CD4-positive, CD25-positive, alpha-beta regulatory T cell (primary cell): ENCODE measurements at places on chromosomes 1 and 21.

DNA sequence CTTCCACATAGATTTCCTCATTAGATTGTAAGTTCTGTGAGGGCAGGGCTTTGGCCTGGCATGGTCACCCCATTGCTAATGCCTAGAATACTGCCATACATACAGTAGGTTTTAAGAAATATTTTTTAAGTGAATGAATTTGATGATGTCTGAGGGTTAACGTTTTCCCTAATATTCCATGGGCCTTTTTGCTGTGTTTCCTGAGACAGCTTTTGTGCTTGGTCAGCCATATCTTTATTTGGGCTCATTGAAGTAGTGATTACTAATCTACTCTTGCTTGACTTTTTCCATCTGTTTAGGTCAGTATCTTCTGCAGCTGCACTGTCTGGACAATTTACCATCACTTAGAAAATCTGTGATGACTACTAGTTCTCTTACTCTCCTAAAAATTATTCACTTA lies 3.5 kb downstream of the CDC42 start:
- DNase-seq, result no peak

DNA sequence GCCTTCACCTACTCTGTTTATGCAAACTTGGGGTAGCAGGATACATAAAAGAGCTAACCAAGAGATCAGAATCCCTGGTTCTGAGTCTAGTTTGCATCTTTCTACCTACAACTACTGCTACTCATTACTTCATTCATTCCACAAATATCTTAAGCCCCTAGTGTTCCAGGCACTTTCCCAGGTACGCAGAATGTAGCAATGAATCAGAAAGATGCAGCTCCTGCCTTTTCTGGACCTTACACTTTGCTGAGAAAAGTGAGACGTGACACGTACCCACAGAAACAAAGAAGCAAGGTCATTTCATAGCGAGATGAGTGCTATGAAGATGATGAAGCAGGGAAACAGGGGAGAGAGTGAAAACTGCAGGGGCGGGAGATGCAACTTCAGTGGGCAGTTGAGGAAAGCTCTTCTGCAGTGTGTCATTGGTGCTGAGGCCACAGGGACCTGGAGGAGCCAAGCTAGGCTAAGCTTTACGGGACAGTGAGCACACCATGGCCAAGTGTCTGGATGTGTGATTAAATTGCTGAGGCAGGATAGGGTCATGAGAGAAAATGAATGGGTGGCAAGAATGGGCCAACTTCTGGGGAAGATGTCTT lies 167.9 kb downstream of the TNFSF18 start:
- DNase-seq, result no peak

- peak; percentile 7 for DNase-seq
Measured at GRCh38 chr21:35178827-35179226, 129.7 kb upstream of the RUNX1 start.

DNA sequence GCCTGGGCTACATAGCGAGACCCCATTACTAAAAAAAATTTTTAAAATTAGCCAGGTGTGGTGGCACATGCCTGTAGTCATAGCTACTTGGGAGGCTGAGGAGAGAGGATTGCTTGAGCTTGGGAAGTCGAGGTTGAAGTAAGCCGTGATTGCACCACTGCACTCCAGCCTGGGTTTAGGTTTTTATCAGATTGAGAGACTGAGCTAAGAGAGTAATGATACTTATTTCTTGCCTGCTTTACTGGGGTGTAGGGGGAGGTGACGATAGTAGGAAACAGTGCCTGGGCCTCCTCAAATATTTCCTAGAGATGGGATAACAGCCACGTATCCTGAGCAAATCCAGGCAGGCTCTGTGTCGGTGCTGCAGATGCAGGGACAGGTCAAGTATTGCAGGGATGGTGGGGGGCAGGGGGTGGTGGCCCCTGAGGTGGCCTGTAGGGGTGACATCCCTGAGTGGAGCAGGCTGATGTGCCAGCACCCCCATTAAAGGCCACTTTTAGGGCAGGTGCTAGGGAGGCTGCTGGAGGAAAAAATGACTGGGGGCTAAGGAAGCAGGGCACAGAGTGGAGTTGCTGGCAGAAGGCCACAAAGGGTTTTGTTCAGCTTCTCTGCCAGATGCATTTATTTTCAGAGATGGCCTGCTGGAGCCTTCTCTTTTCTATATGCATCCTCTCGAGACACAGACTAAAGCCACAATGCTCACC lies 130.5 kb downstream of the RHOU start:
- no peak for DNase-seq

- peak; percentile 24 for DNase-seq
Measured at GRCh38 chr1:234495231-234495990, 16.4 kb upstream of the TARBP1 start.

- no peak for DNase-seq
Measured at GRCh38 chr1:172704001-172704400, 45.1 kb downstream of the FASLG start.

DNA sequence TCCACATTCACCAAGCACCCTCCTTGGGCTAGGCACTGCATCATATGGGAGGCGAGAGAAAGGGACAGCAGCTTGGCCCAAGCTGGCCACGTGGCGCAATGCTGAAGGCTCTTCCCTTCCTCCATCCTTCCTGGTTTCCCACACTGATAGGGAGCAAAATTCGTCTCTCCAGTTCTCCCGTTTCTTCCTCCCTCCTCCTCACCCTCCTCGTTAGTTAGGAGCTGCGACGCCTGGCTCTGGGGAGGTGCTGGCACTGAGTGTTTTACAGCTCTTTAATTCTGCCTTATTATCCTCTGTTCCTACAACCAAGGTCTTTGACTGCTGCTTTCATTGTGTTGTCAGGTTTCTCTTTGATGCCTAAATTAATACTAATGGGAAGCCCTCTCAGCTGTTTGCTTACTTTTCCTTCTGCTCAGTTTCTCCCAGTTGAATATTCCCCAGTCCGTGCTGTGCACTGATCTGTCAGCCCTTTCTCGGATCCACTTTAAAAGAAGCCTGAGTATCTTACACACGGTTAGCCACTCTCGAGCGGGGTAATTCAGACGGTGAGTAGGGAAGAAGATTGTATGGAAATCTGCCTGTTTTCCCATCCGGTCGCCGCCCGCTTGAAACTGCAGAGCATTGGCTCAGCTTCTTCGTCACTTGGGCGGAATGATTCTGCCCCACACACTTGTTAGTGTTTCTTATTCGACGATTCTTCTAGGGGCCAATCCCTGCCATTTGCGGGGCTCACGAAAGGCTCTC lies 56.2 kb upstream of the SMYD2 start:
- DNase-seq, result no peak

DNA sequence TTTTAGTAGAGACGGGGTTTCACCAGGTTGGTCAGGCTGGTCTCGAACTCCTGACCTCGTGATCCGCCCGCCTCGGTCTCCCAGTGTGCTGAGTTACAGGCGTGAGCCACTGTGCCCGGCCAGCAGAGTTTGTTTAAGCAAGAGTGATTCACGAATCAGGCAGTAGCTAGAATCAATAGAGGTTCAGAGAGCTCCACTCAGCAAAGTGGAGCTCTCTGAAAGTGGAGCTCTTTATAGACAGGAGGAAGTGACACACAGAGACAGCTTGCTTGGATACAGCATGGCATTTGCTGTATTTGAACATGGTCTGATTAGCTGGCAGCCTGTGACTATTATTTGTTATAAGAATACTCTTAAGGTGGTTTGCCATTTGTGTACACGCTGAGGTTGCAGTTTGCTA lies 27.1 kb upstream of the CD34 start:
- no peak for DNase-seq

GRCh38 chr1:167054946-167055630 lies 35.1 kb downstream of the GPA33 start:
- no peak for DNase-seq

DNA sequence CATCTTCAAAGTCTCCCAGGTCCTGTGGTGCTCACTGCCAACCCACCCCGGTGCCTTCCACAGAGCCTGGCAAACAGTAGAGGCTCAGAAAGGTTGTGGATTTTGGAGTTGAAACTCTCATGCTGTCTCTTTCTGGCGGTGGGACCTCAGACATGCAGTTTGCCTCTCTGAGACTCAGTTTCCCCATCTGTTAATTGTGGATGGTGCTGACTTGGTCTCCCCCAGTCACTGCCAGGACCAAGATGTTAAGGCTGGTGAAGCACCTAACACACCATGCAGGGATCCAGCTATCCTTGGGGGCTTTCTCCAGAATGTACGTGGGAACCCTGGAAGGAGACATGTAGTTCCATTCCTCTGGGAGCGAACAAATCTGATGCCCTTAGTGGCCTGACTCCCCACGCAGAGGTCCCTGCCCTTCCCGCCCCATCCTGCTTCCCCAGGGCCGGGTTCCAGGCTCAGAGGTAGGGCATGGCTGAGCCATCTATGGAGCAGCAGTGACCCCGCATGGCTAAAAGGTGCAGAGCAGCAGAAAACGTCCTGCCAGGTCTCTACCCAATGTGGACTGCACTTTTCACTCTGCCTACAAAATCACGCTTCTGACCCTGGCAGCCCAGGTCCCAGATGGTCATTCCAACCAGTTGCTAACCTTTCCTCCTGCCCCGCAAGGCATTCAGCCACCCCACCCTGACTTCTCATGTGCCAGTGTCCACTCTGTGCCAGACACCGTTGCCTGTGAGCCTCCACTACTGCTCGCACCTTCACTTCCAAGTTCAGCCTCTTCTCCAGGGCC lies 9.2 kb upstream of the TTC22 start:
- DNase-seq, result peak; percentile 39

- DNase-seq, result no peak
Measured at GRCh38 chr1:35603941-35604340, 30.8 kb downstream of the TFAP2E start.

- DNase-seq, result no peak
Measured at GRCh38 chr1:13782634-13783360, 82.8 kb downstream of the PRDM2 start.
